ENCODE measurements at places on chromosomes 13 and 19. TPM values are rescaled to one million over a fixed set of nuclear protein-coding genes. Genes with fewer than 3 reads are reported as not detected.

Gene RYR1
- total RNA-seq: 4.6 TPM

Gene PSG1
- total RNA-seq: not detected

Gene PBX4
- total RNA-seq: 10.6 TPM

Gene PTPRS
- 269 TPM for total RNA-seq

Gene AKAP11
- total RNA-seq: 104 TPM

Gene GARIN5B
- total RNA-seq: not detected

Gene COX7A1
- total RNA-seq: 2.3 TPM

Gene S1PR5
- total RNA-seq: not detected

Gene GPR183
- total RNA-seq: 3.2 TPM

Gene LRRC25
- total RNA-seq: 1.2 TPM

Gene RFXAP
- 10.4 TPM for total RNA-seq
